GM10248 (cell line): ENCODE measurements at places on chromosomes 4 and X.

DNA sequence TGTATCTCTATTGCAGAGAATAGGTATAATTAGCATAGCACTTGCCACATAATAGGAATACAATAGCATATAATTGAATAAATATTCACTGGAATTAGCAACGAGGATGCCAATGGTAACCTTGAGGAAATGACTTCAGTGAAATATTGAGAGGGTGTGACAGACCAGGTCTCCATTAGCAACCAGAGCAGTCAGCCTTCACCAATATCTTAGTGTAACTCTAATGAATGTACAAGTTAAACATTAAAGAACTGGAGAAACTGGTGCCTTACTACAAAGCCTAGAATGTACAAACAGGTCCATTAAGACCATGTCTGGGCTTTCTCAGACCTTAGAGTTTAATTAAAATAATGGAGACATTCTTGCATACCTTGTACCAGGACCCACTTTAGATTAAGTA lies 143.0 kb downstream of the MAGEB17 start:
- DNase-seq = no peak

GRCh38 chr4:99076292-99076976 lies 12.2 kb downstream of the ADH5 start:
- DNase-seq = no peak

- no peak for DNase-seq
These were observed 191.5 kb downstream of the EDA start for GRCh38 chrX:69807400-69807799.

DNA sequence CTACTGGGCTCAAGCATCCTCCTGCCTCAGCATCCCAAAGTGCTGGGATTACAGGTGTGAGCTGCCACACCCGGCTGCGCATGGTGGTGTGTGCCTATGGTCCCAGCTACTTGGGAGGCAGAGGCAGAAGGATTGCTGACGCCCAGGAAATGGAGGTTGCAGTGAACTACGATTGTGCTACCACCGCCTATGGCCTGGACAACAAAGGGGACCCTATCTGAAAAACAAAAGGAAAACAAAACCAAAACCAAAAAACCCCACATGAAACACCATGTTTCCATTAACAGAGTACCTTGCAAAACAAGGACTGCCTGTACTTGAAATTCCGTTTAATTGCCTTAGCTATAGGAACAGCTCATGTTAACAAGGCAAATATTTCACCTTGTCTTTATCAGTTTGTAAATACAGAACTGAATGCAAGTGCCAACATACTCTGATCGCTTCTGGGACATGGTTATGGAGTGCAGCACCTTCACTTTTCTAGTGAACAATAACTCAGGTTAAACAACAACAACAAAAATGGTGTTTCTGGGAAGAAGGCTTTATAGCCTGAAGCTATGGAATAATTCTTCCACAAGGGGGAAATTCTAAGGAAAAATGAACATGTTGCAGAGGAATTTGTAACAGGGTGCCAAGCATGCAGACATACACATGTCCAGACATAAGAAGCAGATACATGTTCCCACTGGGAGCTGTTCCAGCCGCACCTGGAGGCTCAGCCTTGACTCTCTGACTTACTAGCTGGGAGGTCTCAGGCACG lies 73.2 kb upstream of the STS start:
- DNase-seq = no peak

DNA sequence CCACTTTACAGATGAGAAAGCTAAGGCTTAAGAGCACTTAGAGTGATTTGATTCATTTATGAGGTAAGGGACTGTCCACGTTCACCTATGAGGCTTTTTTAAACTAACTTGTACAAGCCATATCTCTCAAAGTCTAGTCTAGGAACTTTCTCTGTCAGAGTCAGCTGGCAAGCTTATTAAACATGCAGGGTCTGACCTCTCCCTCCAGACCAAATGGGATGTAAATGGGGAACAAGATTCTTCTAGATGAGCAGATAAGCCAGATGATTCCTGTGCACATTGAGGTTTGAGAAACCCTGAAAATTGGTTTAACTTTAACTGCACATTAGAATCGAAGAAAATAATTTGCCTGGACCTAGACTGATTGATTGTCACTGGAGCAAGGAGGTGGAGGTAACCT lies 160.0 kb upstream of the SPRY1 start:
- no peak for DNase-seq

- DNase-seq = no peak
These were observed 388.0 kb downstream of the GPM6A start for GRCh38 chr4:175424111-175424510.

- no peak for DNase-seq
These were observed 1602.4 kb upstream of the ADGRL3 start for GRCh38 chr4:59597536-59598329.

DNA sequence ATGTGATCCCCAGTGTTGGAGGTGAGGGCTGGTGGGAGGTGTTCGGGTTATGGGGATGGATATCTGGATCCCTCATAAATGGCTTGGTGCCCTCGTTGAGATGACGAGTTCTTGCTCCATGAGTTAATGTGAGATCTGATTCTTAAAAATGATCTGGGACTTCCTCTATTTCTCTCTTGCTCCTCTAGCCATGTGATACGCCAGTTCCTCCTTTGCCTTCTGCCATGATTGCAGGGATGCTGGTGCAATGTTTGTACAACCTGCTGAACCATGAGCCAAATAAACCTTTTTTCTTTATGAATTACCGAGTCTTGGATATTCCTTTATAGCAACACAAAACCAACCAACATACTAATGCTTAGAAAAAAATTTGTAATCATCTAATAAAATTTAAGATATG lies 56.6 kb downstream of the STAP1 start:
- DNase-seq = no peak

GRCh38 chr4:140856621-140857062 lies 100.5 kb upstream of the TBC1D9 start:
- DNase-seq = no peak

GRCh38 chr4:68655764-68656444 lies 14.5 kb downstream of the UGT2B15 start:
- no peak for DNase-seq

DNA sequence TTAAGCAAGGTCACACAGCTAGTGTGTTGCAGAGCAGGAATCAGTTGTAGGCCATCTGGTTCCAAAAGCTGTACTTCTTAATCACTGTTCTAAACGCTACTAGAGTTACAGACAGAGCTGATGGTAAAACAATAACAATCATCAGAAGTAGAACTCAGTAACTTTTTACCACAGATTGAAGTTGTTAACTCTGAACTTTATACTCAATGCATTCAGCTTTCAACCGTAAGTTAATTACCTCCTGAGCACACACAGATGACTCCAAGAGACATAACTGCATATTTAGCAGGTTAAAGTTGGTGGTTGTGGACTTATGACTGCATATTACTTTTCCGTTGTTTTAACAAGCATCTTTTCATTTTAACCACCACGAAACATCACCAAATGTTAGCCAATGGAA lies 127.3 kb downstream of the PRSS12 start:
- DNase-seq = no peak

- no peak for DNase-seq
These were observed 47.2 kb upstream of the TMEM33 start for GRCh38 chr4:41887821-41888686.

DNA sequence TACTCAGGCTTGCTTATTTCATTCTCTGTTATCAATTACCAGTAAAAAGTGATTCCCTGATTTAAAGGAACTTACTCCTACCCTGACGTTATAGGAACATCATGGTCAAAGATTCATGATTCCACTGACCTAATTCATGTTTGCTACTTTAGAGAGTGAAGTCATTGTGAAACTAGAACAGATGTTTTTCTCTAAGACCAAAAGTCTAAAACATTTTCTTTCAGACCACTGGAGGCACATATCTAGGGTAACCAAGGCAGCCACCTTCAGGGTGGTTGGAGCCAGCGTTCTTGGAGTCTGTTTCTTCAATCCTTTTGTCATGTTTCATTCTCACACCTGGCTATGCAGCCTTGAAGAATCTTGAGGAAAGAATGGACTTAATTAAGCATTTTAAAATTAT lies 77.8 kb downstream of the GALNTL6 start:
- peak; percentile 4 for DNase-seq

DNA sequence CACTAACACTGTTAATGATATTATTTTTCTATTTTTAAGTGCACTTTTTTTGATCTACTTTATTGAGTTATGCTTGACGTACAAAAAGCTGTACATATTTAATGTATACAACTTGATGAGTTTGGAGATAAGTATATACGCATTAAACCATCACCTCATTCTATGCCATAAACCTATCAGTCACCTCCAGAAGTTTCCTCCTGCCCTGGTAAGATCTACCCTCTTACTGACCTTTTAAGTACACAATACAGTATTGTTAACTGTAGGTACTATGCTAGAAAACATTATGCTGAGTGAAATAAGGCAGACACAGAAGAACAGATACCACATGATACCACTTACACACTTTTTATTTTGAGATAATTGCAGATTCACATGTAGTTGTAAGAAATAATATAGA lies 36.9 kb downstream of the INTS6L start:
- DNase-seq = no peak

DNA sequence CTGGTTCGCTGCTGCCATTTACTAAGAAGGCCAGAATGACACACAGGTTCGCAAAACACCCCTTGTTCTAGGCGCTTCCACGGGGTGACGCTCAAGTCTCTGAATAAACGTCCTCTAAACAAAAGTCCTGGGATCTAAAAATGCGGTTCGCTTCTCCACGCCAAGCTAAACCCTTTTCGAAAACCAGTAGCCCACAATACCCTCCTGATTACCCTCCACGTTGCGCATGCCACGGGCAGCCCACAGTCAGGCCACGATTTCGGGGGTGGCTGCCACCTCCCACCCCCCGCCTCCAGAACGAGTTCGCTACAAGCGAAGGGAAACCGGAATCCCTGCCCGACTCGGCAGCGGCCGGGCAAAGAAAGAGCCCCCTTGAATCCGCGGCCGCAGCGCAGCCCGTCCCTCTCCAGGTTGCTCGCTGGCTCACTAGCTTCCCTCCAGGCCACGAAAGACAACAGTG lies 423 bp downstream of the RPL39 start:
- no peak for DNase-seq

GRCh38 chrX:69155786-69156520 lies 9.3 kb downstream of the PJA1 start:
- no peak for DNase-seq

- DNase-seq = no peak
These were observed 33.0 kb upstream of the ANXA3 start for GRCh38 chr4:78518561-78518960.

DNA sequence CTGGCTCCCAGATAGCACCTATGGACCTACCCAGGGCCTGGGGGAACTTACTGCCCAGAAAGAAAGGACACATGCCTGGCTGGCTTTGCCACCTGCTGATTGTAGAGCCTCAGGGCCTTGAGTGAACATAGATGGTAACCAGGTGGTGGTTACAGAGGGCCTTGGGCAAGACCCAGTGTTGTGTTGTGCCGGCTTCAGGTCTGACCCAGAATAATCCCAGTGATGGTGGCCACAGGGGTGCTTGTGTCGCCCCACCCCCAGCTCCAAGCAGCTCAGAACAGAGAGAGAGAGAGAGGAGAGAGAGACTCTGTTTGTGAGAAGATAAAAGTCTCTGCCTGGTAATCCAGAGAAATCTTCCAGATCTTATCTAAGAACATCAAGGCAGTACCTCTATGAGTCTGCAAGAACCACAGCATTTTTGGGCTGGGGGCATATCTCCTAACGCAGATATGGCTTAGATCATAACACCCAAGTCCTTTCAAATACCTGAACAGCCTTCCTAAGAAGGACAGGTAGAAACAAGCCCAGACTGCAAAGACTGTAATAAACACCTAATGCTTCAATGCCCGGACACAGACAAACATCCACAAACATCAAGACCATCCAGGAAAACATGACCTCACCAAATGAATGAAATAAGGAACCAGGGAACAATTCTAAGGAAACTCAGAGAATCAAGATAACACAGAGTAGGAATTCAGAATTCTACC lies 16.3 kb upstream of the RP2 start:
- DNase-seq = no peak

- DNase-seq = no peak
These were observed 87.5 kb downstream of the TRAPPC11 start for GRCh38 chr4:183746305-183747229.

DNA sequence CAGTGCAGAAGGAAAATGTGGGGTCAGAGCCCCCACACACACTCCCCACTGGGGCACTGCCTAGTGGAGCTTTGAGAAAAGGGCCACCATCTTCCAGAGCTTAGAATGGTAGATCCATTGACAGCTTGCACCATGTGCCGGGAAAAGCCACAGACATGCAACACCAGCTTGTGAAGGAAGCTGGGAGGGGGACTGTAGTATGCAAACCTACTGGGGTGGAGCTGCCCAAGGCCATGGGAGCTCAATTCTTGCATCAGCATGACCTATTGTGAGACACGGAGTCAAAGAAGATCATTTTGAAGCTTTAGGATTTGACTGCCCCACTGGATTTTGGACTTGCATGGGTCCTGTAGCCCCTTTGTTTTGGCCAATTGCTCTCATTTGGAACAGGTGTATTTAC lies 142.8 kb upstream of the ARHGEF9 start:
- no peak for DNase-seq

DNA sequence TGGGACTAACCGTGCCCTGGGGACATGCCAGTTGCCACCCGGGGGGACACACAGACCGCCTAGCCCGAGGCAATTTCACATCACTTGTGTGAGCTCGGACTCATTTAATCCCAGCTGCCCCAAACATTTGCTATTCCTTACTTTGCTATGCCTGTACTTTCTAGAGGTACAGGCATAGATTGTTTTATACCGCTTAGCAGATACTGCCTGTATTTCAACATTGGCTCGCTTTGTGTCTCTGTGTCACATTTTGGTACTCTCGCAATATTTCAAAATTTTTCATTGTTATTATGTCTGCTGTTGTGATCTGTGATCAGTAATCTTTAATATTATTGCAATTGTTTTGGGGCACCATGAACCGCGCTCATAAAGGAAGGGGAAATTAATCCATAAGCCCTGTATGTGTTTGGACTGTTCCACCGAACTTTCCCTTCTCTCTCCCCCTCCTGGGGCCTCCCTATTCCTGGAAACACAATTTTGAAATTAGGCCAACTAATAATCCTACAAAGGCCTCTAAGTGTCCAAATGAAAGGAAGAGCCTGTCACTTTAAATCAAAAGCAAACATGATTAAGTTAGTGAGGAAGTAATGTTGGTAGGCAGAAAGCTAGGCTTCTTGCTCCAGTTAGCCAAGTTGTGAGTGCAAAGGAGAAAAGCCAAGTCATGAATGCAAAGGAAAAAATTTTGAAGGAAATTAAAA lies 568 bp upstream of the CASP6 start:
- no peak for DNase-seq

DNA sequence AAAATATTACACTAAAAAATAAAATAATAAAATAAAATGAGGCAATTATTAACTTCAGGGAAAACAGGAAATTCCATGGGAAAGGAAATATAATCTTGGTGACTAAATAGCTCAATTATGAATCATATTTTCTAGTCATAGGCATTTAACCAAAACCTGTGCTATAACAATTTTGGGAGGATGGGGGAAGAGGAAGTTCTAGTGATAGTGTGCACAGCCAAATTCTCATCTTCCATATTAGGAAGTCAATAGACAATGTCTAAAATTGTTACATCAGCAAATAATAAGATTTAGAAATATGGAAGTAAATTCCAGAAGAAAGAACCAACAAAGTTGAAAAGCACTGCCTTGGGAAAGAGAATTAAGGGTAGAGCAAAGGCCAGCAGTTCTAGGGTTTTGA lies 2.8 kb downstream of the AWAT2 start:
- no peak for DNase-seq
